ENCODE measurements at places on chromosomes 7 and 10. TPM values are rescaled to one million over a fixed set of nuclear protein-coding genes. Genes with fewer than 3 reads are reported as not detected.

The VWDE gene
- not detected for total RNA-seq

The SLC29A4 gene
- 1.6 TPM for total RNA-seq

The ITIH5 gene
- 0.24 TPM for total RNA-seq

The ASB15 gene
- not detected for total RNA-seq

The ELFN1 gene
- 0.68 TPM for total RNA-seq

The HMX2 gene
- total RNA-seq = not detected

The SPDYE16 gene
- total RNA-seq = not detected

The SLC26A5 gene
- not detected for total RNA-seq

The RBM20 gene
- total RNA-seq = not detected

The COG5 gene
- 73.8 TPM for total RNA-seq

The ADAM12 gene
- 18.3 TPM for total RNA-seq

The RGR gene
- not detected for total RNA-seq

The CDC14C gene
- total RNA-seq = not detected

The PRSS37 gene
- not detected for total RNA-seq

The NEUROG3 gene
- not detected for total RNA-seq

The CTTNBP2 gene
- 0.15 TPM for total RNA-seq

The SHH gene
- not detected for total RNA-seq

The CPEB3 gene
- 1.7 TPM for total RNA-seq

The WEE2 gene
- total RNA-seq = not detected

The CYP3A4 gene
- not detected for total RNA-seq

The CYP26C1 gene
- under 0.01 TPM for total RNA-seq

The BHLHA15 gene
- total RNA-seq = not detected
